ENCODE measurements at places on chromosomes 2 and 18.

DNA sequence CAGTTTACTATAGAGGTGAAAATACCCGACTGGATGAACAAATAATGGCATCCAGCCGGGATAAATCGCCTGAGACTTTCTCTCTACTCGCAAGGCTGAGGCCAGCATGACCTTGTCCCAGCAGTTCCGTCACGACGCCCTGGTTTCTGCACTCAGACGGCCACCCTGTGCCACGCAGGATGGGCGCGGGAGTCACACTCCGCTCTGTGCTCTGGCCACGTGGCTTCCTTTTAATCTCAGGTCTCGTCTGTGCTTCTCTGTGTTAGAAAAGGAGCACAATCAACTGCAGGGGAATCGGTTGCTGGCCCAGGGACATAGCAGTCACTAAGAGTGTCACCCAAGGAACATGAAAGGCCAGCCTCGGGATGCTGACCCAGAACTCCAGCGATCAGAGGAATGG lies 194.7 kb upstream of the PXDN start:
- DNase-seq: no peak

DNA sequence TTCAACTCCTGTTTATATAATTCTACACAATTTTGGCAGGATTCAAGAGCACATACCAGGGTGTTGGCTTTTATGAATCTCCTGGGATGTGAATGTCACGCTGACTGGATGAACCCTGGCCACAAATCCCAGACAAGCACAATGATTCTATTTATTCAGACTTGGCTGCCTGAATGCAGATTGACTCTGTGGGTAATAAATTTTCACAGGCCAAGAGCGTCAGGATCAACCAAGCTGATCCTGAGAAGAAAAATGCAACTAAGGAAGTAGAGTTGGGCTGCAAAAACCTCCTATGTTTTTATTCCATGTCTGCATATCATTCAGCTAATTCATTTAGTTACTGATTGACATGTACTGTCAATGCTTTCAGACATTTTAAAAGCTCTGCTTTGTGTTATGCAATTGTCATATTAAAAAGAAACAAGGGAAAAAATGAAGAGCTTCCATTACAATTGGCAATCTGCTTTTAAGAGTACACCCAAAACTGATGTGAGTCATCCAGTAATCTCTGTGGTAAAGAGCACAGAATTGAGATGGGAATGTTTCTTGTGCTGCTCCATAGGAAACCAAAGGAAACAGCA lies 173.0 kb upstream of the REV1 start:
- DNase-seq: no peak

GRCh38 chr2:115652652-115653051 lies 1210.2 kb downstream of the DPP10 start:
- DNase-seq: no peak

DNA sequence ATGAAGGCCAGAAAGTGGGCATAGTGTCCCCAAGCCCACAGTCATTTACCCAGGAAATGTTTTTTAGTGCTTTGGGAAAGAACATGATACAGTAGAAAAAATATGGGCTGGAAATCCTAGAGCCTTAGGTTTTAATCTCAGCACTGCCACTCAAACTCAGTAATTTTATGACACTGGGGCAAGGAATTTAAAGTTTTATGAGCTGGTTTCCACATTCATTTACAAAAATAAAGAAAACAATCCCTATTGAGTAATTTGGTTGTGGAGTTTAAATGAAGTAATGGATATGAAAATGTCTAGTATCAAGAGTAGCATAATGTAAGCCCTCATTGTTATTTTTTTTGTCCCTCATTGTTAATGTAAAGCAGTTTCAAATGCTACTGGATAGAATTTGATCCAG lies 51.5 kb upstream of the FRZB start:
- no peak for DNase-seq

DNA sequence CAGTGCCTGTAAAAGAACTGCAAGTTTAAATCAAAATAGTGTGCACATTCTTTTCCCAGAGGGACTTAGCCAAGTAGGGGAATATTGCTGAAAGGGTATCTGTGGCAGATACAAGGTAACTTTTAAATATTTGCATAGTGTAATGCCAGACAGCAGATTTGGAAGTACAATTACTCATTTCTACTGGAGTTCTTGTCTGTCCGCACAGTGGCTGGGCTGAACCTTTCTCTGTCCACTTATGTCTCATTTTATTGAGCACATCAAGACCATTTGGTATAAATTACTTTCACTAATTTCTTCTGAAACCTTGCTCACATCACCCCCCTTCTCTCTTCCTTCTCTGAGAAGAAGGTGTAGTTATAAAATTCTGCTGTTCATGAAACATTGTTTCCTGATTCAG lies 271.3 kb downstream of the THSD7B start:
- DNase-seq: no peak

- DNase-seq: no peak
Measured at GRCh38 chr2:190572246-190572645, 37.7 kb upstream of the NEMP2 start.

DNA sequence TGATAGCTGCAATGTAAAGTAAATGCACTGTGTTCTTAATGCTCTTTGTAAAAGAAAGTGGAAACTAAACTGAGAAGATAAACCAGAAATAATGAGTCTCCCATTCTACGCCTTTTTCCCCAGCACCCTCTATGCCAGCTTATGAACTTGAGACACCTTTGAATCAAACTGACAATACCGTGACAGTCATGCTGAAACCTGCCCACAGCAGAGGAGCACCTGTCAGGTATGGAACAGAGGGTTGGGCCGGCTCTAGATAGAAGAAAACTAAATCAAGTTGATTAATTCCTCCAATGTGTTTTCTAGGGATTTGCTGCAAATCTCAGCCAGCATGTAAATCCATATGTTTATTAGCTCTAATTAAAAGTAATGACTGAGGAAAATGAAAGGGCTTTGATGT lies 520.6 kb upstream of the RAB12 start:
- no peak for DNase-seq

- DNase-seq: no peak
Measured at GRCh38 chr2:110823165-110823564, 90.8 kb downstream of the ACOXL start.

GRCh38 chr2:113070606-113070975 lies 2.8 kb downstream of the IL1F10 start:
- no peak for DNase-seq

- DNase-seq: no peak
Measured at GRCh38 chr2:163551616-163552373, 184.0 kb downstream of the FIGN start.

DNA sequence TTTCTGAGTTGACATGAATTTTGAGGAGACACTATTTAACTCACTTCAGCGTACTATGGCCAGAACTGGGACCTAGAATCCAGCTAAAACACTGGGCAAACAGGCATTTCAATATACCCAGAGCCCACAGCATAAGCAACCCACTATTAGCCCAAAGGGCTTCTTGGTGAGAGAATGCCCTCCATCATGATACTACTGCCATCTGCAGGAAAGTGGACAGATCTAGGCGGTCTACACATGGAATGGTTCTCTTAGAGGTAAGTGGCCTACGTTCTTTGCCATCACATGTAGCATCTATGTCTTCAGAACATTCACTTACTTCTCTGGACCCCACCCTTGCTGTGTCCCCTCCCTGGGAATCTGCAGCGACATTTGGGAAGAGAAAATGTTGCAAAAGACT lies 181.3 kb upstream of the LINC00305 start:
- no peak for DNase-seq

GRCh38 chr2:88549616-88550292 lies 77.5 kb downstream of the EIF2AK3 start:
- no peak for DNase-seq

DNA sequence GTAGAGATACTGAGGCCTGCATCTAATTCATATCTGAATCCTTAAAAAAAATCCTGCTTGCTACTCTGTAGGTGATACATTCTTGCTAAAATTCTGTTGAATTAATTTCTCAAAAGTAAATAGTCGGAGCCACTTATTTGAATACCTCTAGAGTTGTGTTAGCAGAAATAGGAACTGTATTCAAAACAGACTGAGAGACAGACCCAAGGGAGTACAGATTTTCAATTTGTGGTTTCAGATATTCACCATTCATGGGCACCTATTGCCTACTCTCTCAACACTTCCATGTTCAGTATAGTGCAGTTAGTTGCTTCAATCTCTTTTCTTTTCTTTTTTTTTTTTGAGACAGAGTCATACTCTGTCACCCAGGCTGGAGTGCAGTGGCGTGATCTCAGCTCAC lies 46.6 kb upstream of the CTLA4 start:
- DNase-seq: no peak

- DNase-seq: no peak
Measured at GRCh38 chr2:229463841-229464346, 192.8 kb upstream of the PID1 start.

GRCh38 chr2:220198896-220199295 lies 571.5 kb downstream of the SLC4A3 start:
- DNase-seq: no peak

DNA sequence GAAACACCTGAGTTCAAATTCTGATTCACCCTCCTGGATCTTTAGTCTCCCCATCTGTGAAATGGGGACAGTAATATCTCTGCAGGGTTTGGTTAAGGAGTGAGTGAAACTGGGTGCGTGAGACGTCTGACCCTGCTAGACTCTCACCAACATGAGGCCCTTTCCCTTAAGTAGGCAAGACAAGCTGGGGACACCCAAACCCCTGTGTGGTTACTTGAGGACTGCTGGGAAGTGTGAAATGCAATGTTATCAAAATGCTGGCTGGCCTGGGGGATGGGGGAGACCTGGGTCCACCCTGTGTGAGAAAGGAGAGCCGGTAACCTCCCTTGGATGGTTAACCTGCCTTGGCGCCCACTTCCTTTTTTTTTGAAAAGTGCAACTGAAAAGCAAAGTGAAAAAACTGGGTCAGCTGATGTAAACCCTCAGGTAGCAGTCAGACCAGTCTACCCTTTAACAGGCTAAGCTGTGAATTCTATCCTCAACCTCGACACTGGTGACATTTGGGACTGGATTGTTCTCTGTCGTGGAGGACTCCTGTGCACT lies 82.3 kb downstream of the INPP5D start:
- no peak for DNase-seq

DNA sequence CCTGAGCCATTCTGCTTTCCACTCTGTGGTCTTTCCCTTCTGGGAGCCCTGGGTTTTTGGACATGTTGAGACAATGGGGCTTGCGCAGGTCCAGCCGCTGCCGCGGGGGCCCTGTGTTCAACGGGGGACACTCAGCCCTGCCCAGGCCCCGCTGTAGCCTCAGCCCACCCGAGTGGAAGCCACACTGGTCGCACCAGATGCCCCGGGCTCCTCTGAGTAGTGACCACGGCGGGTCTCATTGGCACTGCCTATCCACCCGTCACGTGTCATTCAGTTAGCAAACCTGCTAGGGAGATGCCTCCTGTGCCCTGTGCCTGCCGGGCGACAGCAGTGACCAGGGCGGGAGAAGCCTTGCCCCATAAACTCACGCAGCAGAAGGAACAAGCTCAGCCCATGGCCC lies 19.1 kb downstream of the D2HGDH start:
- no peak for DNase-seq

DNA sequence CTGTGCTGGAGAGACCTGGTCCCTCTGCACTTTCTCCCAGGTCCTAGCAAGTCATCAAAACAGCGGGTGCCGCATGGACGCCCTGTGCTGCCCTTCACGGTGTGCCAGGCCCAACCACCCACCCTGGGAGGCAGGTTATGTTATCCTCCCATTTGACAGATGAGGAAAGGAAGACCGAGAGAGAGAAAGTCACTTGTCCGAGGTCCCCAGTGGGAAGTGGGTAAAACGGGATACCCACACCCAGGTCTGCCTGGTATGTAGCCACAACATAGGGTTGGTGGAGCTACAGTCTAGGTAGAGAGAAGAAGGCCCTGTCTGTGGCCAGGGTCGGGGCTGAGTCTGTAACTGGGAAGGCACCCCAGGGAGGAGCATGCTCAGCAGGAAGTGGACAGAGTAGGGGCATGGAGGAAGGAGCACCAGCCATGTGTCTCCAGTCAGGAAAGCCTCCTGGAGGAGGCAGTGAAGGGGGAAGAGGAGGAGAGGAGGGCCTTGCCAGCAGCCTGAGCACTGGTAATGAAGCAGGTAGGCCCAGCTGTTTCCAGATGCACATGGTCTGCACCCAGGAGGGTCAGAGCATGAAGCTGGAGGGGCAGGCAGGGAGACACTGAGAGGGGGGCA lies 98.4 kb downstream of the ZFP36L2 start:
- no peak for DNase-seq

- no peak for DNase-seq
Measured at GRCh38 chr18:12742453-12742852, 39.6 kb downstream of the PSMG2 start.

- no peak for DNase-seq
Measured at GRCh38 chr2:209321581-209321980, 102.3 kb upstream of the MAP2 start.

DNA sequence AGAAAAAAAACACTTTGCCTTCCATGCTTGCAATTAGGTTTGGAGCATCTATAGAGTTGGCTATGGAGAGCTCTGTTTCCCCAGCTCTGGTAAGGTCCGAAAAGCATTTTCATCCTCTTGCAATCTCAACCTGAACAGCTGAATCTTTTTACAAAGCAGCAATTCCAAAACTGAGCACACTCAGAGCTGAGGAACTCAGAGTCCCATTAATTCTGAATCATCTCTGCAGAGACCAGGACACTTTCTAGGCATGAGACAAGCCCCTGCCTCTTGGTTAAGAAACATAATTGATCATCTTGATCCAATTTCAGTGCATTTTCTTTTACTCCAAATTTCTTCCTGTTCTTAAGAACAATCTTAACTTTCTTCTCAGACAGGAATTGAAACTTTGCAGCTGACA lies 4.2 kb downstream of the CNGA3 start:
- no peak for DNase-seq

- DNase-seq: no peak
Measured at GRCh38 chr2:232195487-232195886, 183.1 kb upstream of the ALPP start.

- DNase-seq: no peak
Measured at GRCh38 chr18:68548904-68549870, 165.7 kb downstream of the TMX3 start.

DNA sequence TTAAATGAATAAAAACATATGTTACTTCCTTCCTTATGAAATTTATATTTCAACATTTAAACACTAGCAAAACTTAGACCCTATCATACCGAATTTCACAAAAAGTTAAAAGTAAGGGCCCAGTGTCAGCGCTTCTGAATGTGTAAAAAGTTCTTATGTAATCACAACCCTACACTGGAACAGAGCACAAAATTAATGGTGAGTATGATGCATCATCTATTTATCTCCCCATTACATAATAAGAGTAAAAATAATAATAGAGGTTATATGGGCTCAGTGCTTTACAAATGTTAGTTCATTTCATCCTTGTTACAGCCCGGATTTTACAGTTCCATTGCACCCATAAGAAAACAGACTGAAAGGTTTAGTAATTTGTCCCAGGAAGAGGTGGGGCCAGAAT lies 144.9 kb upstream of the POU3F3 start:
- no peak for DNase-seq

- no peak for DNase-seq
Measured at GRCh38 chr2:191800874-191801273, 46.0 kb downstream of the CAVIN2 start.

- DNase-seq: no peak
Measured at GRCh38 chr2:52955079-52955478, 812.5 kb upstream of the CHAC2 start.

DNA sequence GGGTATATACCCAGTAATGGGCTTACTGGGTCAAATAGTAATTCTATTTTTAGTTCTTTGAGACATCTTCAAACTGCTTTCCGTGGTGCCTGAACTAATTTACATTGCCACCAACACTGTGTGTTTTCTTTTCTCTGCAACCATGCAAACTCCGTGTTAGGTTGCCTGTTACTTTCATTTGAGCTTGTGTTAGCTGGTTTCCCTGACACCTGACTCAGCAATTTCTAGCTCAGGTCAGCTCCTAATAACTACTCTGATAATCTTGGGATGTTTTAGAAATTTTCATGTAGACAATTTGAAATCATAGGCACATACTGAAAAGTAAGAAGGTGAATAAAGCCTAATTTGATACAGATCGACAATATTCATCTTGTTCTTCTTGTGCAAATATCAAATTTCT lies 132.3 kb downstream of the ADCYAP1 start:
- no peak for DNase-seq
